ENCODE measurements at places on chromosomes 1 and 21. TPM values are rescaled to one million over a fixed set of nuclear protein-coding genes. Genes with fewer than 3 reads are reported as not detected.

DNA sequence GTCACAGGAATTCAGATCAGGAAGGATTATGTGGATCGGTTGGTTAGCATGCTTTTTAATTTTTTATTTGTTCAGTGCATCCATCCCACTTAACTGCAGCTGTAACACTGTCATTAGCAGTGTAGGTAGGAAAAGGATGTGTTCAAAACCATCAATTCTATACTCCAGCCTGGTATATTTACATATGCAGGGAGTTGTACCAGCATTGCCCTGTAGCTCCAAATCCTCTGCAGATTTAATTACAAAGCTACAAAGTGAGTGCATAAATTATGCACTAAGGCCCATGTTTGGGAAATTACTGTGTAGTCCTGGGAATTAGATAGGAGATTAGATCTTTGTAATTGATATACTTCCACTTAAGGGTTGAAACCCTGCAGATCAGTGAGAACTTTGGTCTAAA is 15.9 kb upstream of the OSBPL9 start:
- DNase-seq, result no peak

- no peak for DNase-seq
Measured at GRCh38 chr1:18057623-18058022, 50.0 kb upstream of the IGSF21 start.

- DNase-seq, result no peak
Measured at GRCh38 chr1:100383743-100384405, 31.6 kb downstream of the CDC14A start.

DNA sequence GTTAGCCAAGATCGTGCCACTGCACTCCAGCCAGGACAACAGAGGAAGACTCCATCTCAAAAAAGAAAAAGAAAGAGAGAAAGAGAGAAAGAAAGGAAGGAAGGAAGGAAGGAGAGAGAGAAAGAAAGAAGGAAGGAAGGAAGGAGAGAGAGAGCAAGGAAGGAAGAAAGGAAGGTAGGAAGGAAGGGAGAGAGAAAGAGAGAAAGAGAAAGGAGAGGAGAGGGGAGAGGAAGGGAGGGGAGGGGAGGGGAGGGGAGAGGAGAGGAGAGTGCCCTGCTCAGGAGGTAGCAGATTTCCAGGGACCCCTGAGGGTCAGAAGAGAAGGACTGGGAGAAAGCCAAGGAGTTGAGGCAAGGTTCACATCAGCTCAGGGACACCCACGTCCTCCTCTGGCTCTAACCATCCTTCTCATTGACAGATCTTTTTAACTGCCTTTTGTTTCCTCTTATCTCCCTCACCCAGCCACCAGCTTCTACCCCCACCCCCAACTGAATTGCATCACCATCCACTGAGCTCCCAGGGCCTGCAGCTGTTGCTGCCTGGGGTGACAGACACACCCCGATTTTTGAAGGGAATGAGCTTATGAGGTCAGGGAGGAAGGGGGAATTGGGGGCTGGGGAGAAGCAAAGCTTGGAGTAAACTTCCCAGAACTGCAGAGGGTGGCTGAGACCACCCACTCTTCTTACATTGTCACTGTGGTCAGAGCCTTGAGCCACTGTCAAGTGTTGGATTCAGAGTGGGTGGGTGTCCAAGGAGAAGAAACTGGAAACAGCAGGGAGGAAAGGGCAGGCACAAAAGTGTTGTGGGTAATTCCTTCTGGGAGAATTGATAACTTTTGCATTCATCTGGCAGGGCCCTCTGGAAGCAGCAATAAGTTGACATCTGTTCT is 91.6 kb downstream of the GLUL start:
- DNase-seq, result no peak

GRCh38 chr1:116857092-116857491 is 52.6 kb upstream of the PTGFRN start:
- DNase-seq, result no peak

DNA sequence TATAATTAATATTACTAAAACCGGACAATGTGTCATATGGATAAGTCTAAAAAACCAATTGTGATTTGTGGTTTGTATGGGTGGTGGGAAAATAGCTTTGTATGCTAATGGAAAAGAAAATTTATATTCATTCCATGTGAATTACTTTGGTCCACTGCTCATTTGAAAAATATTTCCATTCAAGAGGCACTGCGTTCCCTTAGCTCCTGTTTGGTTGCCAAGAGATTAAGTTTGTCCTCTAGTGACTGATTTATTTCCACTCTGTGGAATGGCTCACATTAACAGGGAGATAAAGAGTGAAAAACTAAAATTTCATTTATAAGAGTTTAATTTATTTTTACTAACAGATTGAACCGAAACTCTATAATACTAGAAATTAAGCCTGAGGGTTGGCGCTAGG is 744.1 kb upstream of the CHRM3 start:
- DNase-seq, result no peak

GRCh38 chr1:216425577-216425976 is 2.3 kb upstream of the USH2A start:
- no peak for DNase-seq

GRCh38 chr1:43965316-43965715 is 4.5 kb upstream of the DPH2 start:
- no peak for DNase-seq

- DNase-seq, result no peak
Measured at GRCh38 chr1:20731057-20731991, 1.2 kb downstream of the SH2D5 start.

- DNase-seq, result no peak
Measured at GRCh38 chr1:156293098-156293434, 2.4 kb downstream of the GLMP start.

GRCh38 chr21:35229290-35229689 is 180.2 kb upstream of the RUNX1 start:
- DNase-seq, result no peak

DNA sequence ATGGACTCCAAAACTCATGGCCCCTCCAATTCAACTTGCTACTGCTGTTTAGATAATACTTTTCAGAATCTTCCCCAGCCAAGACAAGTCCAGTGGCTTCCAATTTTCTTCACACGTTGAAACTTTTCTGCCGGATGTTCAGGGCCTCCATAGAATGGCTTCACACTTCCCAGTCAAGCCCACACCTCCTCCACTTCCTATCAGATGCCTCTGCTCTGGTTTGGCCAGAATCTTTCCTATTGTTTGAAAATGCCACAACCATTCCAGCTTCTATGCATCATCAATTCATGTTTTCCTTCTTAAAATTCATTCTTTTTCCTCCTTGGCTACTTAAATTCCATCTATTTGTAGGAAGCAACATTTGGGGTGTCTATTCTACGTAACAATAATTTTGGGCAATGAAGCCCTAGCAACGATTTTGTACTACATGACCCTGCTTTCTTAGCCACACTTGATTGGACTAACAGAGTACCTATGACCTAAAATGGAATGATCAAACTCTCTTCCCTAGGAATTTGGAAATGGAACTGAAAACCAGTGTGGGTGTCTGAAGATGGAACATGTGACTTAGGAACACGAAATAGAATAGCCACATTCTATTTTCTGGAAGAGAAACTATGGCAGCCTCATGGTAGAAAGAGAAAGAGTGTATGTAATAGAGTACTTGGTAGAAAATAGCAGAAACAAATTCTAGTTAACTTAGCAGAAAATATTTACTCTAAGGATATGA is 74.1 kb upstream of the CNIH3 start:
- DNase-seq, result no peak

DNA sequence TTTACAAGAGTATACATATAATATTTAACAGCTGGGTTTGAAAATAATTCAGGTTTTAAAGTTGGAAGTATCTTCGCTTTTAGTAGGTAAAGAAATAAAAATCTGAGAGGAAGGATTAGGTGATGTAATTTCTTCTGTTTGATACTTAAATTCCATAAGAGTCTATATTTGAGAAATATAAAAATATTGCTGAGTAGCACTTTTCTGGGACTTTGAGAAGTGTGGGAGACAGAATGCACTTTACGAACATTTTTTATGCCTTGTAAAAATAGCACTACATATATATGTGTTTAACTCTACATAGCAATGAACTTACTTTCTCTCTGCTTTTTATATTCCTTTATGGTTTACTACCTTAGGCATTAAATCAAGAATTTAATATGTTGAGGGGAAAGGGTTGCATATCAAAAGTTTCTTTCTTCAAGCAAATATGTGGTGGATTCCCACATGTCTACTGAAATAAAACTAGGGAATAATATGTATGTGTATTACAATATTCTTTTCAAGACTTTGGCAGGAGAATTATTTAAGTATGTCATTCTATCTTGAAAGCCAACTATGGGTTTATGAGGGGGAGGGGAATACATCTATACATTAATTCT is 266.7 kb upstream of the ADAMTS5 start:
- DNase-seq, result no peak

DNA sequence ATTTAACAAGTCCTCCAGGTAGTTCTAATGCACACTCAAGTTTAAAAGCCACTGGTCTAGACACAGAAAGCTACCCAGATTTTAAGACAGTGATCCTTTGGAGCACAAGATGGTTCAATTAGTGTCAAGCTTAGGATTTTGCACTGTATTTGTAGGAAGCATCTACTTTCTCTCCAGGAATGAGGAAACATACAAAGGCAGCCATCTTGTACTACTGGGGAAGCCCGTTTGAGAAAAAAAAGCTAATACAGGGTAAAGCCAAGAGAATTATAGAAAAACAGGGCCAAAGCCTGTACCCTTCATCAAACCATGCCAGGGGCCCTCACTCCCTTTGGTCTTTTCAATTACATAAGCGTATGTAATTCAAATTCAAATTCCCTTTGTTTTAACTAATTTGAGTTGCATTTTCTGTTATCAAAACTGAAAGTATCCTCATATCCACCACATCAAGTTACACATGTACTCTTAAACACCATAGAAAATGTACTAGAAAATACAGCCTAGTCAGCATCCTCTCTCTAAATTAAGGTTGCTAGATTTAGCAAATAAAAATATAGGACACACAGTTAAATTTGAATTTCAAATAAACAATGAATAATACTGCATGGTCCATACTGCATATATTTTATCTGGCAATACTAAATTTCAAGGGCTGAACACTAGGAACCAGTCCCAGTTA is 17.4 kb downstream of the PIK3R3 start:
- no peak for DNase-seq

- no peak for DNase-seq
Measured at GRCh38 chr1:237809099-237809498, 81.6 kb downstream of the ZP4 start.

The FBLIM1 gene
- 18.6 TPM for total RNA-seq

The SLC45A1 gene
- 3.6 TPM for total RNA-seq

The GPR157 gene
- total RNA-seq, result 6.9 TPM

The SPRR2G gene
- total RNA-seq, result not detected

The SPATA6 gene
- 18.5 TPM for total RNA-seq

The TMPRSS3 gene
- total RNA-seq, result not detected

The NLRP3 gene
- not detected for total RNA-seq

The APOBEC4 gene
- not detected for total RNA-seq

The PAQR6 gene
- 2.0 TPM for total RNA-seq

The C1QB gene
- not detected for total RNA-seq
